ENCODE measurements at places on chromosomes 13 and 19.

DNA sequence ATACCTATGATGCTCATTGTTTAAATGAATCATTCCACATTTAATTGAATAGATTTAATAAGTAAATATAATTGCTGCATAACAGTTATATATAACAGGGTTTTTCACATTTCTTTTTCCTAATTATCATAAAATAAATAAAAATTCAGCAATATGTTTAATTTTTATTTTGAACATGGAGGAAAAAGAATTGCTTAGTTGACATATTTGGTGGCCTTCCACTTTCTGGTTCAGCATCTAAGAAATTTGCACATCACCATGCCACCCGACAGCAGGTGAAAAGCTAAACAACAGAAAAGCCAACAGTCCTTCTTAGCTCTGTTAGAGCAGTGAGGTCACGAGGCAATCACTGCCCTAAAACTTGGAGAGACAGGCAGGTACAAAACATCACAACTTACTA is 790.2 kb downstream of the GPC5 start:
- no peak for DNase-seq

DNA sequence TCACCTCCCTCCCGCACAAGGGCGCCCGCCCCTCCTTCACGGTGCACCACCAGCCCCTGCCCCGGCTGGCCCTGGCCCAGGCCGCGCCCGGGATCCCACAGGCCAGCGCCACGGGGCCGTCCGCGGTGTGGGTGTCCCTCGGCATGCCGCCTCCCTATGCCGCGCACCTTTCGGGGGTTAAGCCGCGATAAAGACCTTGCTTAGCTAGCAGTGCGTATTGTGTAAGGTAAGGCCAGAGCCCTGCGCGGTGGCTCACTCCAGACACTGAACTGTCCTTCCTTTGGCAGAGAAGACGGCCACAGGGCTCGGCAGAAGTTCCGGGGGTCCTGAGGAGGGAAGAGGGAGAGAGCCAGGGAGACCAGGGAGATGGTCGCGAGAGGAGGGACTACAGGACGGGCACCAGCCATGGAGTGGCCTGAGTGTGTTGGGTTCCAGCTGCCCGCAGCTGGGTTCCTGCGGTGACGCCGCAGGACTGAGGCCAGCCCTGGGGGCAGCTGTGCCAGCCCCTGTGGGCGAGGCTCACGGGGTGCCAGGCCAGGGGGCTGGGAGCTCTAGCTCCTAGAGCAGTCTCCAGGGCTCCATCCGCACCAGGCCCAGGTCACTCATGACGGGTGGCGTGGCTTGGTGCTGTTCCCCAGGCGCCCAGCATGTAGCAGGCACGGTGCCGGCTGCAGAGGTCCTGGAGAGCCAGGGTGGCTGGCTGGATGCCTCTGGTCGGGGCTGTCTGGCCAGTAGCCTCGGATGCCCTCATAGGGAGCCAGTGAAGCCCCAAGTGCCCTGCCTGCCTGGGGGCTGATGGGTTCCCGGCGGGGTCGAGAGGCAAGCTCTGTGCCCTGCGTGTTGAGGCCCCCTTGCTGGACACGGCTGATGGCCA is 7.7 kb downstream of the PLEKHJ1 start:
- no peak for DNase-seq

- DNase-seq: no peak
These were observed 124.5 kb upstream of the USP29 start for GRCh38 chr19:56995303-56995702.

DNA sequence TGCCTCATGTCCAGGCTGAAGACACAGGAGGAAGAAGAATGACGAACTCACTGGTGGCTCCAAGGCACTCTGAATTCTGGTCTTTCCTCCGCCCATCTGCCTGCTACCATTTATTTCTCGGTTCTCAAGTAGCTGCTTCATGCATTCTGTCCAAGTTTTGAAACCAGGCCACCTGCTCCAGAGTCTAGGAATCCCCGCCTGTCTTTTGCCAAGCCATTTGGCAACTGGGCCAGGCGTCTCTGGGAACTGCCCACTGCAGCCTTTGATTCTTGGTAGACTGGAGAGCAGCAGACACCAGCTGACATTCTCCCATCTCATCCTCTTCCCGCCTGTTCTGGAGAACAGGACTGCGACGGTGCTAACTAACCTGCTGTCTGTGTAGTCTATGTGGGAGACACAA is 10.8 kb downstream of the SLC35E1 start:
- DNase-seq: no peak

DNA sequence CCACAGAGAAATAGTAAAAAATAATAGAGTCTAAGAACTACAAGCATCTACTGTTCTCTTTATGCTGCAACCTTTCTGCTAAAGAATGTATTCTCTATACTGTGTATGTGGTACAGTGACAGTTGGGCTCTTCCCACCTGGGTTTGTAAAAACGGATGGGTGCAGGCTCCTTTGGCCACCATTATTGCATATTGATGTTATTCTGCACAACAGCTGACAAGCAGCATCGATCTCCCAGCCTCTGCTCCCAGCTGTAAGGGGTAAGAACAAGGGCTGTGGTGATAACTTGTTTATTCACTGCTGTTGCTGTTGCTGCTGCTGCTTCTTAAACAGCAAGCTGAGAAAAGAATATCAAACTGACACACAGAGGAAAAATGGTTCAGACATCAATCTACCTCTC is 56.1 kb downstream of the KCNRG start:
- no peak for DNase-seq

DNA sequence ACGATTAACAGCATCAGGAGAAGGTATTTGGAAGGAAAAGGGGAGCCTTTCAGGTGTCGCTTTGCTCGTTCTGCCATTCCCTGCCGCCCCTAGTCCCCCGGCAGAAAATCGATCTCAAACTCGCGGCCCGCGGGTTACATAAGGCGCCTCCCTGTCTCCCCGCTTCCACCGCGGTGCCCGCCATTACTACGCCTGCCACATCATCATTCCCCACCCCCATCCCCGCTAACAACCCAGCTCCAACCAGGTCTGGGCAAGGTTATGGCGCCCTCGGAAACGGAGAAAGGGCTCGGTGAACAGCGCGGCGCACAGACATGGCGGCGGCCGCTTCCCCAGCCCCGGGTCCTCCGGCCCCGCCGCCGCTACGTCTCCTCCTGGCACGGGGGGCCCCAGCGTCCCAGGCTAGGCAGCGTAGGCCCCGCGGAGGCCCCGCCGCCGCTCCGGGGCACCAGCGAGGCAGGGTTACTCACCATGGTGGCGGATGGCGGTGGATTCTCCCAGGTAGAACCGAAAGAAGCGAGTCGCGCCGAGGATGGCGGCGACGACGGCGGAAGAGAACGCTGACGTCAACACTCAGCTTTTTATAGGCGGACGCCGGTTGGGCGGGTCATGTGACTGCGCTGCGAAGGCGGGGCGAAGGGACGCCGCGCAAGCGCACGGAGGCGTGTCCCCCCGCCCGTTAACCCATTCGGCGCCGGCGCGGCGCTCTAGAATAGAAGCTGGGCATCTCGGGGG is at the start of gene EEF2:
Gene EEF2 (minus strand): TSS at position 556 of the 735 bp plus-strand sequence. CDS start 83 bp downstream, at position 473.
- peak; percentile 85 for DNase-seq

- DNase-seq: peak; percentile 46
These were observed at the start of gene TNPO2 for GRCh38 chr19:12723641-12724426. Gene TNPO2 (minus strand): TSS chr19:12723932. CDS start chr19:12720977, 2,955 bp downstream.

- DNase-seq: no peak
These were observed 5.2 kb upstream of the F10 start for GRCh38 chr13:113117335-113117872.

DNA sequence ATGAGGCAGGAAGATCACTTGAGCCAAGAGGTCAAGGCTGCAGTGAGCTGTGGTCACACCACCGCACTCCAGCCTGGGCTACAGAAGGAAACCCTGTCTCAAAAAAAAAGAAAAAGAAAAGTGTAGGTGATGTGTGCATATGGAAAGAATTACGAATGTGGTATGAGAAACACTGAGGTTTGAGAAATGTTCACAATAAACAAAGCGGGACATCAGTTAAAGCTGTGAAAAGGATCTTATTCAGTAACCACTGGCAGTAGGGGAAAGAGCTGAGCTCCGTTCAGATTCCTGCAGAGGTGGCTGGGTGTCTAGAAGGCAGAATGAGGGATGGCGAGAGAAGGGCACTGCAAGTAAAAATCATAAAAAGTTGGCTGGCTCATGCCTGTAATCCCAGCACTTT is 4.1 kb upstream of the IGSF23 start:
- DNase-seq: no peak

- DNase-seq: no peak
These were observed 17.7 kb upstream of the OVOL3 start for GRCh38 chr19:36093146-36093662.

DNA sequence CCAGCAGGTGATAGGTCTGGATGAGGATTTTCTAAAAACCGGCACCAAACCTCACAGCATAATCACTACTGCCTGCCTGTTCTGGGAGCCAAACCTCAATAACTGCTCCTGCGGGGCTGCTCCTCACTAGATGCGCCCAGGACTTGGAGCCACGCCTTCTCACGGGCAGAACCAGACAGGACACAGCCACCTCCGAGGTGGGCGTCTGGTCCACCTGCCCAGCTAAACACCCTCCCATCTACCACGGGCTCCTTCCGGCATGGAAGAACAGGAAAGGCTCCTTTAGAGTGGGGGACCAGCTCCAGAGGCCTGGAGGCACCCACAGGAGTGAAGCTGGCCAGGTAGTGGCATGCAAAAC is 73.5 kb downstream of the PEPD start:
- no peak for DNase-seq

GRCh38 chr13:104553186-104553585 is 1487.0 kb upstream of the SLC10A2 start:
- DNase-seq: no peak

GRCh38 chr13:51004111-51004865 is 94.7 kb downstream of the RNASEH2B start:
- DNase-seq: no peak

DNA sequence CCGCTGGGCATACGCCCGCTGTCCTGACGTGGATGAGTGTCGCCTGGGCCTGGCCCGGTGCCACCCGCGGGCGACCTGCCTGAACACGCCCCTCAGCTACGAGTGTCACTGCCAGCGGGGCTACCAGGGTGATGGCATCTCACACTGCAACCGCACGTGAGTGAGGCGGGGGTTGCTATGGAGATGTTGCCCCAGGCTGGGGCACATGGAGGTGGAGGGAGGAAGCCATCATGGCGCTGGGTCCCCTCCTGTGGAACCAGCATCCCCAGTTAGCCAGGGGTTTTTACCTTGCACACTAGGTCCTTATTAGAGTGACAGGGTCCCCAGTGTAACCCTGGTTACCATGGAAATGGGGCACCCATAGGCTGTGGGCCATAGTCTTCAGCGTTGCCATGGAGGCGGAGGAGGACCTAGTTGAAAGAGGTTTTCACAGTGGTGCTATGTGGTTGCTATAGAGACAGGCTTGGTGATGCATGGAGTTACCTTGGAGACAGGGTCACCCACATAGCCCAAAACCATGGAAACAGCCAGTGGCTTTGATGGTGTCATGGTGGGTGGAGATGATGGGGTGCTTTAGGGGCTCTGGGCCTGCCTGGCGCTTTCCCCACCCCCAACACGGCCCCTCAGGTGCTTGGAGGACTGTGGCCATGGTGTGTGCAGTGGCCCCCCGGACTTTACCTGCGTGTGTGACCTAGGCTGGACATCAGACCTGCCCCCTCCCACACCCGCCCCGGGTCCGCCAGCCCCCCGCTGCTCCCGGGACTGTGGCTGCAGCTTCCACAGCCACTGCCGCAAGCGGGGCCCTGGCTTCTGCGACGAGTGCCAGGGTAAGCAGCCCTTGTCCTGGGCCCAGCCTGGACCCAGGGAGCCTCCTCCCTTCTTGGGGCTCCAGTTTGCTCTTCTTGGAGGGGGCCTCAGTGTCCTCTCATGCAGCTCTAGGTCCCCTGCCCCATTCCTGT is 27.1 kb downstream of the MEGF8 start:
- no peak for DNase-seq

GRCh38 chr19:2982983-2983350 is 5.6 kb downstream of the TLE6 start:
- DNase-seq: no peak

DNA sequence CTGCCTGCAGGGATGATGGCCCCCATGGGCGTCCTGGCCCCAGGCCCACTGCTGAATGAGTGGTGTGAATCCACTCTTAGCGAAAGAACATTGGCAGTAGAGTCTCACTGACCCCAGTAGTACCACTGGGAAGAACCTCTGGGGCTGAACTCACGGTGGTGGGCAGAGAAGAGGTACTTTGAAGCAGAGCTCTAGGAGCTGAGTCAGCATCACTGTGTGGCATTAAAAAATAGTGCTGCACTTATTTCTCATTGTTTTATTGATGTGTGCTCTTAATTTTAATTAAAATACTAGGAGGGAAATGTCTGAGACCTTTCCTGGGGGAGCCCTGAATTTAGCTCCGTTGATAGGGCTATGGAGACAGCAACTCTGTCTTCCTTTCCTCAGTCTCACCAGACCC is 61.3 kb downstream of the CBY2 start:
- DNase-seq: no peak

DNA sequence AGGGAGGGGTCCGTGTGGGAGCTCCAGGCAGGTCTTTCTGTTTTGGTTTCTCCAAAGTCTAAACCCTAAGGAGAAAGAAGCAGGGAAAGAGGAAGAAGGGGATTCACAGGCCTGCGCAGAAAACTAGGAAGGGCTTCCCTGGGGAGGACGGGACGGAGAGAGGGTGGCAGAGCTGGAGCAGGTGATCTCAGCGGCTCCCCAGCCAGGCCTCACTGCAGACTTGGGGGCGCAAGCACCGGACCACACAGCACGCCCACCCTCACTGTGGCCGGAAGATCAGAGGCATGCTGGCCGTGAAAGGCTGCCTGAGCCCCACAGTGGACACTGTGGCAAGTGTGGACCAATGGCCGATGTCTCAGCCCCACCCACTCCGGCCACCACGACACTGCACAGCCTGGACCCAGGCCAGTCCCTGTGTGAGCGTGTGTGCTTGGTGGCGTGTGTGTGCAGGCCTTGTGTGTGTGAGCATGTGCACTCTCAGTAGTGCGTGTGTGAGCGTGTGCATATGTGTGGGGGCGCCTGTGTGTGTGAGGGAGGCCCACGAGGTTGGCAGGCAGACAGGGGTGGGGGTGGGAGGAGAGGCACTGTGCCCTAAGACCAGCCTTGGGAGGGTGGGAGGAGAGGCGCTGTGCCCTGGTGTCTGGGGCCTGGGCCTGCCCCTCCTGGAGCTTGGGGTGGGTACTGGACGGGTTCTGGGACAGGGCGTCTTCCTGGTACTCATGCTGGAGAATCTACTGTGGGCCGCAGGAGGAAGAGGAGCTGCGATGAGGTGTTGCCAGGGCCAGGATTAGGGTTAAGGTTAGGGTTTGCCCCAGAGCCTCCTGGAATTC is 15.4 kb upstream of the TMEM255B start:
- DNase-seq: no peak

DNA sequence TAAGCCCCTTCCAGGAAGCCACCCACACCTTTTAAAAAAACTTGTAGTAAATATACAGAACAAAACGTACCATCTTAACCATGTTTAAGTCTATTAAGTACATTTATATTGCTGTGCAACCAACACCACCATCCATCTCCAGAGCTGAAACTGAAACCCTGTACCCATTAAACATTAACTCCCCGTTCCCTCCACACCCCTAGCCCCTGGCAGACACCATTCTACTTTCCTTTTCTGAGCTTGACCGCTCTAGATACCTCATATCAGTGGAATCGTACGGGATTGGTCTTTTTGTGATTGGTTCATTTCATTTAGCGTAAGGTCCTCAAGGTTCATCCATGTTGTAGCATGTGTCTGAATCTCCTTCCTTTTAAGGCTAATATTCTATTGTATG is 13.0 kb upstream of the SPATA13 start:
- DNase-seq: no peak

GRCh38 chr13:108427355-108427754 is 157.8 kb downstream of the TNFSF13B start:
- DNase-seq: no peak

GRCh38 chr13:99356262-99357091 is 49.3 kb upstream of the GPR183 start:
- DNase-seq: no peak
